ENCODE measurements at places on chromosomes 1 and 21.
A peak's percentile ranks its signal among the peaks of the same experiment; 100 is the strongest.

DNA sequence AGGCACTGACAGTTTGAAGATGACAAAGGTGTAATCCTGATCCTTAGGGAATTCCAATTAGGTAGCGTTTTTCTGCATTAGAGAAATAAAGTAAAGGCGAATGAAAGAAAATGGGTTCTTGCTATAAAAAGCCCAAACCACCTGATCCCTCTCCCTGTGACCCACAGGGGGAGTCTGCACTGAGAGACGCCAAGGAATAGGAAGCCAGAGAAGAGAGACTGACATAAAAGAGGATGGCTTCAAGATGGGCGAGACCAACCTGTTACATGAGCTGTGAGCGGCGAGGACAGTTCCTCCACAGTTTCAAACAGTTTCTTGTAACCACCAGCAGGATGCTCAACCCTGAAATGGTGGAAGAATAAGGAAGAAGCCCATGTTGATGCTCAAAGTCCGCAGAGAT is 1.4 kb downstream of the RPE65 start:
- no peak for DNase-seq

DNA sequence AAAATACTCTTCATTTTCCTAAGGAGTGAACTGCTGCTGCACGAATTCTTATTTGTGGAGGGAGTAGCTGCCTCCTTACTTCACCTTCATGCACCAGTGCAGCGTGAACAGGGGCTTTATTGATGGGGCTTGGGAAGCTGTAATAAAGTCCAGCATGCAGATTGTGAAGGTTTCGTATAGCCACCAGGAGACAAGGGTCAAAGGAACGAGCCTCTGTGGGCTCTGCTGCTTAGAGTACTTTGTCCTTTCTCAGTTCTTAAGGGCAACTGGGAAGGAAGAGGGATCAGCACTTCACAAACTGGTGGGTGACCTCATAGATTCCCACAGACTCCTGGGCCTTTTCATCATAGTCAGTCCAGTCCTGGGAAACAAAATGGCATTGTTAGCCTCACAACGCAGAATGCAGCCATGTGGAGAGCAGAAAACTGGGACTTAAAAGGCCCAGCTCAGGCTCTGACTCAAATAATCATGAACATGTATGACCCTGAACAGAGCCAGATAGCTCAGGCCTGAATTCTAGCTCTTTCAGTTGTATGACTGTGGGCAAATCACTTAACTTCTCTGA is 6.0 kb downstream of the CZIB start:
- no peak for DNase-seq

- DNase-seq = no peak
Observed at GRCh38 chr1:22471078-22471477, 19.4 kb downstream of the ZBTB40 start.

- no peak for DNase-seq
Observed at GRCh38 chr1:162724583-162725120, 65.8 kb upstream of the HSD17B7 start.

GRCh38 chr1:53825306-53825705 is 12.8 kb downstream of the NDC1 start:
- DNase-seq = no peak

DNA sequence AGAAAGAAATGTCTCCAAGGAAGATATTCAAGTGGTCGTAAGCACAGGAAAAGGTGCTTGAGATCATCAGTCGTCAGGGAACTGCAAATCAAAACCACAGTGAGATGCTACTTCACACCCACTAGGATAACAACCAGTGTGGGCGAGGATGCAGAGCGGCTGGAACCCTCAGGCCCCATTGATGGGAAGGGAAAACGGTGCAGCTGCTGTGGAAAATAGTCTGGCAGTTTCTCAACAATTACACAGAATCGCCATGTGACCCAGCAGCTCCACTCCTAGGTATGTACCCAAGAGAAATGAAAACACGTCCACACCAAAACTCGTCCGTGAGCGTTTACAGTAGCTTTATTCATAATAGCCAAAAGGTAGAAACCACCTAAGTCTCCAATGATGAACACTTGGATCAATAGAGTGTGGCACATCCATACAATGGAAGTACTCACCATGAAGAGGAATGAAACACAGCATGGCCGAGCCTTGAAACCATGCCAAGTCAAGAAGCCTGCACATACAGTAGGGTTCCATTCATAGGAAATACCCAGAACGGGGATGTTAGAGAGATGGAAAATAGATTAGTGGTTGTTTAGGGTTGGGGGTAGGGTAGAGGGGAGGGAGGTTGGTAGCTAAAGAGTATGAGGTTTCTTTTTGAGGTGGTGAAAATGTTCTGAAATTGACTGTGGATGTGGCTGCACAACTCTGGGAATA is 6.1 kb downstream of the DFFB start:
- DNase-seq = no peak

DNA sequence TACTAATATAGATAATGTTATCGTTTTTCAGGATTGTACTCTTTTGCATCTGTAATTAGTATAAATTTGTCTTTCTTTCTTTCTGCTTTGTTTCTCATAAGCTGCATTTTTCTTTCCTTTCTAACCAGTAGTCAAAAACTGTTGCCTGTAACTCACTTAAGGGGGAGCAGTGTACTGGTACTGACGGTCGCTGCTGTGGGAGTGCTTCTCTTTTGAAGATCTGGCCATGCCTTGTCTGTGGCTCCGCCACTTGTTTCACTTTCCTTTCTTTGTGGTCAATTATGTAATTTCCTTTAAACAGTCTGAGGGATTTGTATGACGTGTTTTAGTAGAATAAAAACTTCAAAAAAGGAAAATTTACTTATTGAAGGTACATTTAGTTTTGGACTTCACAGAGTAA is 37.0 kb downstream of the MIA3 start:
- peak; percentile 82 for DNase-seq

DNA sequence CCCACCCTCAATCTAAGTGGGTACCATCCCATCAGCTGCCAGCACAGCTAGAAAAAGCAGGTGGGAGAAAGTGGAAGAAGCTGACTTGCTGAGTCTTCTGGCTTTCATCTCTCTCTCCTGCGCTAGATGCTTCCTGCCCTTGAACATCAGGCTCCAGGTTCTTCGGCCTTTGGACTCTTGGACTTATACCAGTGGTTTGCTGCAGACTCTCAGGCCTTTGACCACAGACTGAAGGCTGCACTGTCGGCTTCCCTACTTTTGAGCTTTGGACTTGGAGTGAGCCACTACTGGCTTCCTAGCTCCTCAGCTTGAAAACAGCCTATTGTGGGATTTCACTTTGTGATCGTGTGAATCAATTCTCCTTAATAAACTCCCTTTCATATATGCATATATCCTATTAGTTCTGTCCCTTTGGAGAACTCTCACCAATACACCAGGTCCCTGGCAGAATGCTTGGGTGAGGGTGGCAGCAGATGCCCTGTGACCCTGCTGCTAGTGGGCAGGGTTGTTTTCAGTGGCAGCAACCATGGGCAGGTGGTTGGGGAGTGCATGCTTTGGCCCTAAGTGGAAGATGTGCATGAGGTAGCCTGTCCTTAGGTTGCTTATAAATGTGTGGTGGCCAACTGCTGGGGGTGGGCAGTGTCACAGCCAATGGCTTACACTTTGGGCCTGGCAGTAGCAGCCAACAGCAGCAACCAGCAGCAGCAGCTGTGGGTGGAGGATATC is 10.8 kb upstream of the ADAM30 start:
- no peak for DNase-seq

DNA sequence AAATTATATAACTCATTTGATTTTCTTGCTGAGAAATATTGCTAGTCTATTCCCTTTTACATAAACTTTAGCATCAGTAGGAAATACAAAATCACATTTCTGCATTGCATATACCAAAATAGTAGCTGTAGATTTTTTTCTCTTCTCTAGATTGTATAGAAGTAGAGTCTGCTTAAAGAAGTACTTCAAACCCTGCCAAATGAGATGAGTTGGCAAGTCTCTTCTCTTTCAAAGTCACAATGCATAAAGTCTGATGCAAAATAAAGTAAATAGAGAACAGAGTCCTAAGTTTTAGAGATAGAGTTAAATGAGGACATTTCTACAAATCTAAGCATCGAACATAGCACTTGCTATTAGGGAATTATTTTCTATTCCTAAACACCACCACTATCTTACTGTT is 6.4 kb downstream of the PLPPR4 start:
- DNase-seq = no peak

- no peak for DNase-seq
Observed at GRCh38 chr1:213148905-213149304, 97.9 kb downstream of the RPS6KC1 start.

DNA sequence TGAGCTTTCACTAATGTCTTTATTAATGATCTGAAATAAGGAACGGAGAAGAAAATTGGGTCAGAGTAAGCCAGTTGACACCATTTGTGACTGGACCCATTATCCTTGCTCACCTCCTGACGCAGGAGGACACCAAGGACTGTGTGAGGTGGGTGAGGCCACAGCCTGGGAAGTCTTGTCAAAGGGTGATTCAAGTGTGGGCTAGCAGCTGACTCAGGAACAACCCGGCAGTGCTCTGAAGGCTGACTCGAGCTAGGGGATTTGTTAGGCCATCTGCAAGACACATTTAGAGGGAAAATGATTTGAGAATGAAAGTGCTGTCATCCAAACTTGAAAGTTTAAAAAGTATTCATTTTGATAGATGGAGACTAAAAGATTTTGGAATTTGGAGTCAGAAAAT is 21.2 kb downstream of the PRRX1 start:
- no peak for DNase-seq

- DNase-seq = no peak
Observed at GRCh38 chr1:186175588-186175987, 199.5 kb downstream of the TPR start.

DNA sequence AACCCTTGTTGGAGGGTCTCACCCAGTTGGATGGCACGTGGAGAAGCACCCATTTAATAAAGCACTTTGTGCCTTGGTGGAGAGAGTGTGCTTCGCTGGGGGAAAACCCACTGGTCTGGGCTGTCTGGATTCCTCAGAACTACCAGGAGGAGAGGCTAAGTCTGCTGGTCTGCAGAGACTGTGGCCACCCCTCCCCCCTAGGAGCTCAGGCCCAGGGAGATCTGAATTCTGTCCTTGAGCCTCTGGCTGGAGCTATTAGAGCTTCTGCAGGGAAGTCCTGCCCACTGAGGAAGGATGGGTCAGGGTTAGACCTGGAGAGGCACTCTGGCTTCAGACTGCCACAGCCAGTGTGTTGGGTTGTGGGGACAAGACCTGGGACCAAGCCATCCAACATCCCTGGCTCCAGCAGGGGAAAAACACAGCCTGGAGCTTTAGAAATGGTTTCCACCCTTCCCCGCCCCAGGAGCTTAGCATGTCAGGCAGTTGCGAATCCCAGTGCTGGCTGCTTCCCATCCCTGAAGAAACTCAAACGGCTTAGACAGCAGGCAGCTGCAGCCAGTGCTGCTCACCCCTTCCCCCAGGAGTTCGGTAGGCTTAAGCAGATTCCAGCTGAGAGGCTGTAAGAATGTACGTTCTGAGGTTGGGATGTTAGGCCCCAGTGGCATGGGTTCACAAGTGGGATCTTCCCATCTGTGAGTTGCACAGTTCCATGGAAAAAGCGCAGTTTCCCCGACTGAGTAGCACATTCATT is 288.3 kb downstream of the TGFB2 start:
- DNase-seq = no peak

DNA sequence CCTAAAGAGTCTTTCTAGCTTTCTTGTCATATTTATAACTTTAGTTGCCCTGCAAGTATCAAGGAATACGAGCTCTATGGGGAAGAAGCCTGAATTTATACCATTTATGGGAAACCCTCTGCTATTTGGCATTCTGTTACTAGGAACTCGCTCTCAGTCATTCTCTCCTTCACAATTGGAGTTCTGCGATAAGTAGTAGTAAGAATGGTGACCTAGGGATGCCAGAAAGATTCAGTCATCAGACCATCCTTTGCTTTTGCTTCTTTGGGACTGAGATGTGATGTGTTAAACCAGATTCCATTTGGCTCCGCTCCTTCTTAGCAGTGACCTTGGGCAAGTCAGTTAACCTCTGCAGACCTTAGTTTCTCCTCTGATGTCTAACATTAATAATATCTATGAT is 256.5 kb downstream of the FGGY start:
- DNase-seq = no peak

- DNase-seq = no peak
Observed at GRCh38 chr1:24468685-24469316, 33.8 kb upstream of the RCAN3 start.

DNA sequence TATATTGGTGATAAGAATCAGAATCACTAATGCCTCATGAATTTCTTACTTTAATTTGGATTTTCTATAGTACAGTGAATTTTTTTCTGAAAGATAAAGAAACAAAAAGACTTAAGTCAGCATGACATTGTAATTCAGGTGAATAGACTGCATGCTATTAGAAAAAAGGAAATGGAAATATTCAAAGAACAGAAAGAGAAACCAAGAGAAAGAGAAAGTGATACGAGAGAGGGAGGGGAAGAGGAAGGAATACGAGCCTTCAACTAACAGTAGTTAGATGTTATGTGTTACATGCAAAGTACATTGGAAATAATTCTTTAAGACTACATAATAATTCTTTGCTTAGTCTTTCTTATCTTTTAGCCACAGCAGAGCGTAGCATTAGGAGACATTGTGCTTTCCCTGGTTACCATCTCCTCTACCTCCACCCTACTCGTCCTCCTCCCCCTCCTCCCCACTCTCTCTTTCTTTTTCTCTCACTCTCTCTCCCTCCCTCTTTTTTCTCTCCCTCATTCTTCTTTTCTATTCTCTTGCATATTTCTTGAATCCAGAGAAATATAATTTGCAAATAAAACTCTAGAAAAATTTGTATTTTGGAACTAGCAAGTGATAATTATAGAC is 46.4 kb upstream of the ADGRL4 start:
- DNase-seq = no peak
